Hematopoietic multipotent progenitor cell treated with erythropoietin and hydrocortisone succinate and interleukin-3 and kit ligand, for 4 days (in vitro differentiated cells): ENCODE measurements at places on chromosomes 4 and X.

DNA sequence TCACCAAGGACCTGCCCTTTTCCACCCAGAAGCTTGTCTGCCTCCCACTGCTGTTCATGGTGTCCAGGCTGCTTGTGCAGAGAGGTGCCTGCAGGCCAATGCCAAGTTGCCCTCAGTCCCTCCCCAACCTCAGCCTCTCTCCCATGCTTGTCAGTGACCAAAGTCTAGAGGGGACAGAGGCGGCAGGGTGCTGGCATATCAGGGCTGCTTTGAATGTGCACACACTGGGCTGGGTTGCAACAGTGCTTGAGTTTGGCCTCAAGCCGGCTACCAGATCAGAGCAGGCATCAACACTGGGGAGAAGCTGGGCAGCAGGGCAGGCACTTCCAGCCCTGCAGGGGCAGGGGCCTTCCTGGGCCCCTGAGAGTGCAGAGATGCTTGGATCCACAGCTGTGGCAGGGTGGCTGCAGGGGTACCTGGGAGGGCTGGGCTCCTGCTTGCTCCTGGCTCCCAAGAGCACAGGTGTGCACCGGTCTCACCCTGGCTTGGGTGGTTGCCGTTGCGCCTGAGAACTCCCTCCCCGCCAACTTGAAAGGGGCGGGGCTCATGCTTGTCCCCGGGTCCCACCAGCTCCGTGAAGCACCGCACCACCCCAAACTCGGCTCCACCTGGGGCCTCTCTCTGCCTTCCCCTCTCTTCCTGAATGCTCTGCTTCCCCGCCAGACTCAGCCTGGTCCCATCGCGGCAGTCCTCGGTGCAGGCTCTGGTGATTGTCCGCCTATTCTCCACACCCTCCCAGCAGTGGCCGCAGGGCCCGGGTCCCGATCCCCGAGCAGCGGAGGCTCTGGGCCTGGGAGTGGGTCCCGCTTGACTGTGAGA lies 1681.9 kb upstream of the ADGRL3 start:
- no peak for DNase-seq

DNA sequence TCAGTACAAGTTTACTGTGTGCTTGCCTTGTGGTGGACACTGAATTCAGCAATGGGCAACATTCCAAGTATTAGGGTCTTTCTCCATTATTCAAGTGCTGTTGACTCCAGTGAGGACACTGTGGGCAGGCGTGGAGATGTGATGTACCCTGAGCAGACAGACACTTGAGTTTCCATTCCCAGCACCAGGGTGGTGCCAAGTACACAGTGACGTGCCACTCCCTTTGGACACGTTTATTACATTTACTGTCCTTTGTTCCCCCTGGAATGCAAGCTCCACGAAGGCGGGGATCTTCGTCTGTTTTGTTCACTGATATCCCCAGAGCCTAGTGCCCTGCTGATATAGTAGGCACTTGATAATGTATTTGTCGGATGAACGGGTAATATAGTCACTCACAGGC lies 130.6 kb upstream of the STX18 start:
- no peak for DNase-seq

GRCh38 chrX:100915562-100915961 lies 13.2 kb downstream of the XKRX start:
- no peak for DNase-seq

- no peak for DNase-seq
These were observed 60.2 kb downstream of the CHRNA9 start for GRCh38 chr4:40395166-40395900.

DNA sequence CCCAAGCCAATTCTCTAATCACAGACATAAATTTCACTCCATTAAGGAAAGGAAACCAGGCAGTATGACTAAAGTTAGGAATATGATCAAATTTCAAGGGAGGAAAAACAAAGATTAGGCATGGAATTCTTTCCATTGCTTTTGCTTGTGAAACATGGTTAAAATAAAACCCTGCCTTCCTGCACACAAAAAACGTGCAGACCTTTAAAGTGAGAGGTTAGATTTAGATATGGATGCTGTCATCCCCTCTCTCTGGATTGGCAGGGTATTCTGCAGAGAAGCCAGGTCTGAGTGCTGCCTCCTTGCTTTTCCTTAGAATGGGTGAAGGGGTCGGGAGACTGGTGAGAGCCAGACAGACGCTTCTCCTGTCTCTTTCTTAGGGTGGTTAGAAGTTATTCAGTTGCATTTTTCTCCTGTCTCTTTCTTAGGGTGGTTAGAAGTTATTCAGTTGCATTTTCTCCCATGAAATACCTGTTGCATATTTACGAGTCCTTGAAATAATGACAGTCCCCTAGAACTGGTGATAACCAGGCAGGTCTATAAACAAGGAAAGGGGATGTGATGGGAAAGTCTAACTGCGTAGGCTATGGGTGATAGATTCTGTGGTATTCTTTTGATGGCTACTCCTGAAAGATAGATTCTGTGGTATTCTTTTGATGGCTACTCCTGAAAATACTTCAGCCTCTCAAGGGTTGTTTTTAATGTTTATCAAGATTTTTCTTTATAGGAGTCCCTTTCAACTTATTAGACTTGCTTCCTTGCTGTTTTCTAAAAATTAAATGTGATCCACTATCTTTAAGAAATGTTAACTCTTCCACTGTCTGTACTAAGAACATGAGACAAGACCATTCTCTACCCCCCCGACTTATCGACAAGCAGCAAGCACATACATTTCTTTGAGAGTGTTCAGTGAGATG lies 163.6 kb downstream of the SPRY1 start:
- DNase-seq, result no peak

DNA sequence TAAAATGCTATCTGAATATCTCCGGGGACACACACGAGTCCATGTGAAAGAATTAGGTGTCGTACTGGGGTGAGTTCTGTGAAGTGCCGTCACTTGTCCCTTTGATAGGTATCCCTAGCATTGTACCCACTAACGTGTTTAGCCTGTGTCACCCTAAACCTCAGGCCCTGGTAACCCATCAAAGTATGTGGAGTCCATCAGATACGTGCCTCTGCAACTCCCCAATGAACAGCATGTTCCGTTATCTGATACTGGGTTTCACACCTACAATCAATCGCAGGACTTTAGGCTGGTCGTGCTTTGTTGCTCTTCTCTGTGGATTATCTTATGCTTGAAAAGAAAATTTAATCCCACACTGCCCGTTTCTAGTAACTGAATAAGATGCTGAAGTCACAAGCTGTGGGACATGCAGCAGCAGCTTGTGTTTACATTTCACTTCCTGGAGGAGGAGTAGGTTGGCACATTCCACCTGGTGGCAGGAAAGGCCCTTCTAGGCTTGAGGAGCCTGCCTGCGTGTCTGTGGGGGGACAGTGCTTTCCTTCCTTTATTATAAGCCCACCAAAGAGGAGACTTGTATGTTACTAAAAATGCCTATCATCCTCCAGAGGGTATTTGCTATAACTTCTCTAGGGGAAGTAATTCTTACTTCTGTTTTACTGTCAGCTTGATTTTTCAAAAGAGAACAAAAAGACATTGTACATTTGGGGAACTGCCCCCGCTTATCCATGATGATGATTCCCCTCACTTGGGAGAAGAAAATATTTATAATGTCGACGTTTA lies 127.2 kb downstream of the FNIP2 start:
- peak; percentile 39 for DNase-seq

GRCh38 chr4:68167706-68168105 lies 38.0 kb upstream of the TMPRSS11F start:
- no peak for DNase-seq

GRCh38 chr4:153018684-153019083 lies 82.6 kb downstream of the FHDC1 start:
- DNase-seq, result no peak
